ENCODE measurements at places on chromosomes 3 and 15. TPM values are rescaled to one million over a fixed set of nuclear protein-coding genes. Genes with fewer than 3 reads are reported as not detected.

- no peak for DNase-seq
These were observed 775.0 kb downstream of the DIPK2A start for GRCh38 chr3:144746631-144747030.

Gene RASGRP1
- 2.6 TPM for total RNA-seq

- DNase-seq: no peak
These were observed 28.2 kb downstream of the MBNL1 start for GRCh38 chr3:152296971-152297370.

DNA sequence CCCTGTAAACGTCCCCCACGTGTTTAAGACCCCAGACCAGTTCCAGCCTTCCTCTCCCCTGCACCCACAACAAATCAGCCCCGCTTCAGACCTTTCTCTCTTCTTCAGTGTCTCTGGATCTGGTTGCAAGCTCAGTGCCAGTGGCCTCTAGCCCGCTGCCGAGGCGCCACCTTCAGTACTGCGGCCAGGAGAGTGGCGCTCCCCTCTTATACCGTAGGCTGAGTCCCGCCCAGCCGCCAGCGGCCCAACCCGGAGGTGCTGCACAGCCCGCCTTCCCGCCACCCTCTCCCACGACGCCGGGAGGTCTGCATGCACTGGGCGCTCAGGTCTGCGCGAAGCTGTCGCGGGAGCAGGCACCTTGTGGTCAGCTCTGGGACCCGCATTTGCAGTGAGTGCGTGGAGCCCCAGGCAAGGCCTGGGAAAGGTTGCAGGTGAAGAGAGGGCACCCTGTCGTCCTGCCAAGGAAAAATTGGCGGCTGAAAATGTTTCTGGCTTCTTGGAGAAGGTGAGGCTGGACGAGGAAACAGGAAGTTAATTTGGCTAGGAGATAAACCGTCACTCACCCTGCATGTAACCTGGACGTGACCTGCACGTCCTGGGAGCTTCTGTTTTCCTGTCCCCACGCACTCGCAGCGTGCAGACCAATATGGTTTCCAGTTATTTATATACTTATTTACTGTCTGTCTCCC, at the start of gene C2CD4B:
C2CD4B (minus strand) TSS at position 182 of the 689 bp plus-strand sequence. CDS start 301 bp downstream, outside the sequence.
- no peak for DNase-seq

Gene SRP14
- 179 TPM for total RNA-seq

DNA sequence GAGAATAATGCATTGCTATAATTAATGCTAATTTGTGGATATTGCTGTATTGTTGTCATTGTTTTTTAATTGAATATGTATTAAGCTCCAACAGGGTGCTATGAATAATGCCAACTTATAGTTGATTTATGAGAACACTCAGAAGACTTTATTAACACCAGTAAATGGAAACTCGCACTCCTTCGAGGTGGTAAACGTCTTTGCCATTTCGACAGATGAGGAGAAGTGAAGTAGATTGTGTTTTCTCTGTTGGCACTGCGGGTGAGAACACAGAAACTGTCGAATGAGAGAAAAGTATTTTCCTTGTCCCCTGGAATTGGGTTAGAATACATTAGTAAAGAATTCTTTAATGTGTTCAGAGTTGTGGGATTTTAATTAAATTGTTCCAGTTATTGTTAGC, 354.5 kb downstream of the LPP start:
- no peak for DNase-seq

- no peak for DNase-seq
These were observed 237.4 kb upstream of the NR2F2 start for GRCh38 chr15:96093063-96093462.

Gene ARNT2
- 22.9 TPM for total RNA-seq

GRCh38 chr3:102887431-102887830, 452.6 kb downstream of the ZPLD1 start:
- DNase-seq: no peak

DNA sequence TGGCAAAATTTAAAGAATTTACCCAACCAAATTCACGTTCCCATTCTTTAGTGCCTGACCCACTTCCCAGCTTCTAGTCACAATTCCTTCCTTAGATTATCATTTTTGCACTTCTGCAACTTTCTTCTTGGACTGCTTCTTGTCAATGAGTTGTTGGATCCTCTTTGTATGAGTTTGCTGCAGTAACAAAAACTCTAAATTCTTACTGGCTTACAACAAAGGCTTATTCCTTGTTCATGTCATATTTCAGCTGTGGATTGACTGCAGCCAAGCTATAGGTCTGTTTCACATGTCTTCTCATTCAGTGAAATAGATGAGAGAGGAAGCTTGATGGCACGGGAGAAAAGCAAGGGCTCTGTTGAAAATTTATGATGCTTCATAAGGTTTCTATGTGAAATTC, 50.4 kb upstream of the TGFBR2 start:
- DNase-seq: no peak

DNA sequence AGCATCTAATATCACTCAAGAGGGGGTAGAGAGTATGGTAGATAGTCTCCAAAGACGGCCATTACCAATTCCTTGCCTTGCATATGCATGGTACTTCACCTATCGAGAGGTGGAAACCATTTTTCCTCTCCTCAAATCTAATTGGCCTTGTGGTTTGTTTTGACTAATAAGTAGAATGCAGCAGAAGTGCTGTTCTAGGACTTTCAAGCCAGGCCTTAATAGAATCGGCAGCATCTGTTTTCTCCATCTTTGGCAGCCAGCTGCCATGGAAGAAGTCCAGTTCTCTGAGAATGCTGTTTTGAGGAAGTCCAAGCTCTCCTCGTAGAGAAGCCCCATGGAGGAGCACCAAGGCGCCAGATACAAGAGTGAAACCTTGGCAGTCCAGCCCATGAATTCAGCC, 59.1 kb upstream of the RASGRP1 start:
- DNase-seq: no peak

DNA sequence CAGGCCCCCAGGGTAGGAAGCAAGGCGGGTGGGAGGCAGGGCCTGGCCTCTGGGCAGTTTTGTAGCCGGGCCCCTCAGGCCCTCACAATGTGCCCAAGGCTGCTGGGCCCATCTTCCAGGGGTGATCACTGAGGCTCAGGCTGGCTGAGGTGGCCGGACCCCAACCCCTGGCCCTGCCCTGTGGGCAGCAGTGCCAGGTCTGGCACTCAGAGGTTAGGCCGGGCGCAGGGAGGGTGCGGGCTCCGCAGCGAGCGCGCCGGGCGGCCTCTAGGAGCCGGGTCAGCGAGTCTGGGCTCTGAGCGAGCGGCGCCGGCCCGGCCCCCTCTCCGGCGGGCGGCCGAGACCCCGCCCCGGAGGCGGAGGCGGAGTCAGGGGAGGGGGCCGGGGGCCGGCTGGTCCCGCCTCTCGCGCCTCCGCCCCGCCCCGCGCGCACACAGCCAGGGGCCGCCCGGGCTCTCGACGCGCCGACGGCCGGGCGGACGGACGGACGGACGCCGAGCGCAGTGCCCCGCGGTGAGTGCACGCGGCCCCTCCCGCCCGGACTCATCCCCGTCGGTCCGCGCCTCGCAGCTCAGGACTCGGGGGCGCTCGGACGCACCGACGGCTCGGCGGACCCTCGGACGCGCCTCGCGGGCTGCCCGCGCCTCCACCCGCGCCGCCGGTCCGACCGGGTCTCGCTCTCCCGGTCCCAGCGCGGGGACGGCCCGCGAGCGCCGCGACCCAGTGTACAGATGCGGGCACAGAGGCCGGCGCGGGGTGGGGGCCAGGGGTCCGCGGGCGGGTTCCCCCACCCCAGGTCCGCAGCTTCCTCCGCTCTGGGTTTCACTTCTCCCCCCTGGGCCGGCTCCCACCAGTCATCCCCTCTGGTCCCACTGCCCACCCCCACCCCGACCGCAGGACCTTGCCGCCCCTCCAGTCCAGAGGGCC, at the start of gene FBLN2:
FBLN2 (plus strand) TSS at position 430 of the 927 bp plus-strand sequence. CDS start 21,231 bp downstream, outside the sequence.
- no peak for DNase-seq

Gene CDCP1
- 3.4 TPM for total RNA-seq

DNA sequence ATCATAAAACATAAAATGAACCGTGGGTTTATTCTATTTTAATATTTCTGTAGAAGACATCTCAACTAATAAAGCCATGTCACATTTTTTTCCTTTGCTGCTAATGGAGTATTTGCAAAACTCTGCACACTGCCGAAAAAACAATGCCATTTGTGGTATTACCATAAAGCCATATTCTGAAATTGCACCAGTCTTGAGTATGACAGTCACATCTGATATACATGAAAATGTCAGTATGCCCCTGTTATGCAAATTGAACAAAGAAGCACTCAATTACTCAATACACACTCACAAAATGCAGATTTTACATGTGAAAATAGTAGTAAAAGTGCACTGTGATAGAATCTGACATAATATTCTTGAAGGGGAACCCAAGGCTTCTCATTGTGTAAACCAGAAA, 55.2 kb upstream of the CPB1 start:
- DNase-seq: no peak

GRCh38 chr3:5726621-5727020, 539.1 kb downstream of the EDEM1 start:
- DNase-seq: no peak

DNA sequence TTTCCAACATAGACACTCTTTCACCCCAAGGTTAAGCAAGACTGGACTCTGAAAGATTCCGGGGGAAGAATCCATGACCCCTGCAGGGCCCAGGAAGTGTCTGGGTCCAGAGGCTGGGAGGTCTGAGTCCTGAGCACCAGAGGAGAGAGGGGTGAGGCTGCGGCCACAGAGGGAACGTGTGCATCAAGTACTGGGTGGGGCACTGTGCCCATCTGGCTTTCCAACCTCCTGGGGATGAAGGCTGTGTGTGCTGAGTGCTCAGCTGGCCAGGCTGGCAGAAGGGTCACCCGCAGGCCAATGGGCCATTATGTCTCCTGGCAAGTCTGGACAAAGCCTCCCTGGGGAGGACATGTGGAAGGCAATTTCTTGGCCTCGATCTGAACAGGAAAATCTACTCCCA, 3.3 kb downstream of the CHRNA3 start:
- no peak for DNase-seq

DNA sequence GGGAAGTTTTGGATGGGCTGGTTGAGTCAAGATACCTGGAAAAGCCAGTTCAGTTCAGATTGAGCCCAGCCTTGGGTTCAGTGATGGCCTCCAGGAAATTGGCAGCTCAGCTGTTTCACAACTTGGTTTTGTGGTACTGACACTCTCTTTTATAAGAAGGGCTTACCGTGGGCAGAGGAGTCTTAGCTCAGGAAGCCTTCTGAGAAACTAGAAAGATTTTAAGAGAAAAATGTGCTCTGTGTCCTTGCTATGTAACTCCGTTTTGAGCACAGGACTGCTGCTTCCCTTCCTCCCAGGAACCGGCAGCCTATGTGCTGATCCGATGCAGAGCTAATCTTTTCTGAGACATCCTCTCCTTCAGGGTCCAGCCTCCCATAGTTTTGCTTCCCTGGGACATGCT, 46.6 kb upstream of the RASGRP1 start:
- no peak for DNase-seq

Gene MST1R
- total RNA-seq: 7.7 TPM

DNA sequence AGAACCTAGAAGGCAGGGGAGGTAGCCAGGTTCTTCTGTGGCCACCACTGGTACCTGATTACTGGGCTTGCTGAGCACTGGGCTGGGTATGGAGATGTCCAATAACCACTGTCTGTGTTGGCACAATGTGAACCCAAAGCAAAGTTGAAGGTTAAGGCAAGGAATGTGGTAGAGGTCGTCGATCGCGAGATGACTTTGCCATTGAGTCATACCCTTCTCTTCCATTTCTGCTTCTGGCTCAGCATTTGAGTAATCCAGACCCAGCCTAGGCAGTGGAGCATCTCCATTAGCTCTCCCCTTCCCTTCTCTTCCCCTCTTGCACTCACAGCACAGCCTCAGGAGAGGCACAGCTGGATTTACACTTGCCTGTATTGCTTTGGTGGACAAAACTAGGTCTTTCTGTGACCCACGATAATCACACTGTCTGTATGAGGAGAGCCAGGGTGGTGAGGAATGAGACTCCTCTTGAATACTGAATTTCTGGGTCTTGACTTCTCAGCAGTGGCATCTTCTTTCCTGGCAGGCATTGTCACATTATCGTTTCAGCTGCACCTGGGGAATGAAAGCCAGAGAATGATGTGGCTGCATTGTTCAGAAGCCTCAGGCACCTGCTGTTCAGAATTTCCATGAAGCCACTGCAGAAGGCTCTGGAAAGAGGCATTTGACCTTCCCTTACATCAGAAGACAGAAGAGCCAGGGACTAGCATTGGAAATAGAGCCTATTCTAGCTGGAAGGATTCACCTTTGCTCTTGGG, 272.6 kb downstream of the PDCD6IP start:
- no peak for DNase-seq

Gene SLC35G2
- 6.9 TPM for total RNA-seq

DNA sequence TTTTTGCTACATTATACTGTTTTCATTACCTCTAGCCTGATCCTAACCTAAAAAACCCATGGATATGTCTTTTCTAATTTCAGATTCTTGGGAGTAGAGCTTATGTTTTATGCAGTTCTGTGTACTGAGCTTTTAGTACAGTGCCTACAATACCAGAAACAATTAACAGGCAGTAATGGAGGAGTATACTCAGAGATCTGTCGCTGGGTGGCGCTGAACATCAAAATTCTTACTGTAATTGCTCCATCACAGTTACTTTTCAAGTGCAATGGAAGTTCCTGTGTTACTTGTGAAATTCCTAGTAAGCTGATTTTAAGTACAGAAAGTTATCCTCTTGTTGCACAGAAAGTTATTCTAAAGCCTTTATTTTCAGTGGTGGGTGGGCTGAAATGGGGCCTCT, 66.9 kb downstream of the RNF13 start:
- DNase-seq: no peak

DNA sequence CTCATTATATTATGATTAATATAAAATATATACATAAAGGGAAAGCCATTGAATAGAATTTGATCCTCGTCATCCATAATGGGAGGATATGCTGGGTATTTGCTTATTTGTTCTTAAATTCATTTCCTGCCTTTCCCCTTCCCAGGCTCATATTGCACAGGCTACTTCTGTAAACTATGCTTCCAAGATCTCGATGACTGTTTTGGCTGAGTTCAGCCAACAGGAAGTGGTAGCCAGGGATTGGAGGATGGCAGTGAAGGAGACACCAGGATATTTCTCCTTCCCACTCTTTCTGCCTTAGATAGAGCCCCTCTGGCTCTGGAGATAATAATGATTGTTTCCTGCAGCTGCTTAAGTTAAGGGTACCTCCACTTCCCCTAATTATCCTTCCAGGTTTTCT, 44.3 kb upstream of the DYNC1LI1 start:
- no peak for DNase-seq

Gene TLR9
- not detected for total RNA-seq

DNA sequence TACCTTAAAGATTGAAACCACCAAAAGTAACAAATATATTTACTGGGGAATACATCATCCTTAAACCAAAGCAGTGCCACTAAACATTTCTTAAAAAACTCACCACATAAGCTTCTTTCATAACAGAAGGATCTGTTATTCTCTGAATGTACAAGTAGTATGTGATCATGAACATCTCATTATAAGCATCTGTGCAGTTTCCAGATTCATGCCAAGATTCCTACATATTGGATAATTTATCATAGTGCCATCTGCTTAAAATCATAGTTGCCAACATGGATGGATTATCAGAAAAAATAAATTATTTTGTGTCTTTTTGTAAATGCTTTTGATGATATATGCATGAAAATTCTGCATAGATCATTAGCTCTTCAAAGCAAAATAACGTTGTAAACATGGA, 21.8 kb upstream of the BCHE start:
- no peak for DNase-seq

GRCh38 chr15:87816016-87816415, 440.5 kb downstream of the NTRK3 start:
- no peak for DNase-seq

GRCh38 chr15:59794229-59794886, 105.2 kb upstream of the BNIP2 start:
- DNase-seq: no peak

Gene SPATA12
- total RNA-seq: not detected

All from thoracic aorta (tissue), 2 donors.